ENCODE measurements at places on chromosomes 5 and 9.
A peak's percentile ranks its signal among the peaks of the same experiment; 100 is the strongest.

GRCh38 chr9:15329539-15330109 is 22.6 kb upstream of the TTC39B start:
- no peak for DNase-seq

- peak; percentile 16 for DNase-seq
Observed at GRCh38 chr5:14109041-14109747, 33.9 kb upstream of the TRIO start.

GRCh38 chr5:151212406-151212798 is 11.5 kb downstream of the CCDC69 start:
- DNase-seq = no peak

DNA sequence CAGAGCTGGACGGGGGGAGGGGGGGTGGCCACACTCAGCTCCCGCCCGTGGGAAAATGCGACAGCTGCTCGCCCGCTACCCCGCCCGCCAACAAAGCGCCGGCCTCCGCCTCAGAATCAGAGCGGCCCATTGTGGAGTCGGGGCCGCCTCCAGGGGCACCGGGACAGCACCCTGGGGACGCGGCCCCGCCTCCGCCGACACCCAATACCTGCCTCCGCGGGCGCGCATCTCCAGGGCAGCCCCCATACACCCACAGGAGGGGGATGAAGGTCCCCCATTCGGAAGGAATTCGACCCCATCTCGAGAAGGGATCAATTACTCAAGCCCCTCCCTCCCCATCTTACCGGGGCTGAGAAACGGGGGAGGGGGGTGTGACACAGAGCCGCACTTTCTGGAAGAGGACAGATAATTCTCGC is 1.3 kb downstream of the NOTCH1 start:
- peak; percentile 67 for DNase-seq

GRCh38 chr9:126203313-126203712 is 123.3 kb upstream of the MVB12B start:
- no peak for DNase-seq

GRCh38 chr9:127033061-127033460 is 89.4 kb downstream of the ANGPTL2 start:
- no peak for DNase-seq

DNA sequence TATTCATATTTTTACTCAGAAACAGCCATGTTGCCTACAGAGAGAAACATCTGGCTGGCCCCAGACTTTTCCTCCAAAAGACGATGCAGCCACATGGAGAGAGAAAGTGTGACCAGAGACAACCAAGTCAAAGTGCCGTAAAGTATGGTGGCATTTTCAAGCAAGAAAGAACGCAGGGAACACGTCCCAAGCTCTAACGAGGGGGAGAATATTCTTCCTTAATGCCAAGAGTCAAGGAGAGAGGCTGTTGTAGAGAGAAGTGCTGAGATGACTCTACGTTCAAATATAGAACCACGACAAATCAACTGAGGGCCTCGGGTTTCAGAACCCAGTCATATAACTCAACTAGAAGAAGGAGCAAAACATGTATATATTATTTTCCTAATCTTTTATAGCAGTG is 55.9 kb downstream of the FNBP1 start:
- no peak for DNase-seq

GRCh38 chr5:40667161-40667663 is 12.5 kb upstream of the PTGER4 start:
- DNase-seq = no peak

GRCh38 chr5:123545506-123545905 is 33.5 kb downstream of the CSNK1G3 start:
- DNase-seq = no peak

DNA sequence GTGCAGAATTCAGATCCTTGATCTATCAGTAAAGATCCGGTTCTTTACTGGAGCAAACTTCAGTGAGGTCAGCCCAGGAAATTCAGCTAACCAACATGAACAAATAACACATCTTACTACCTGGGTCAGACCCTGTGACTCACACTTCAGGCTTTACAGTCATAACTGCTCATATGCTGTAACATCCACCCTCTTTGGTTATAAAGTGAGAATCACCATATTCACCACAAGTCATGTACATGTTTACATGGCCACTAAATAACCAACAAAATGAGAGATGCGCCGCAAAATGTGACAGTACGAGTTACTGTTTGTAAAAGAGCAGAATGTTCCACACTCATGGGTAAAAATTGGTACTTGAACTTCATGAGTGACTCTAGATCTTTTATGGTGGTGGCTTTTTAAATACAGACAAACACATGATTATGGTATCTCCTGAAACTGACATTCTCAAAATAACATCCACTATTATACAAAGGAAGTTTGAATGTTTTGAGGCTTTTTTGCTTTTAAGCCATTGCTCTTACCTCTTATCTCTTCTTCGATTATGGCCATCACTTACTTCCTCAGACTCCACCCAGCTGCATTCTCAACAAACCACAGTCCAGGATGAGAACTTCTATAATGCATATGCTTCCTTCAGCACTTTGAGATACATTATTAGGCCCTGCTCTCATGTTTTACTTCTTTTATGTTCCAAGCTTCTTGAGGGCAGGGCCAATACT is 516.6 kb downstream of the RAB3C start:
- DNase-seq = peak; percentile 3

GRCh38 chr5:56812110-56812509 is 3.2 kb upstream of the MAP3K1 start:
- DNase-seq = no peak

DNA sequence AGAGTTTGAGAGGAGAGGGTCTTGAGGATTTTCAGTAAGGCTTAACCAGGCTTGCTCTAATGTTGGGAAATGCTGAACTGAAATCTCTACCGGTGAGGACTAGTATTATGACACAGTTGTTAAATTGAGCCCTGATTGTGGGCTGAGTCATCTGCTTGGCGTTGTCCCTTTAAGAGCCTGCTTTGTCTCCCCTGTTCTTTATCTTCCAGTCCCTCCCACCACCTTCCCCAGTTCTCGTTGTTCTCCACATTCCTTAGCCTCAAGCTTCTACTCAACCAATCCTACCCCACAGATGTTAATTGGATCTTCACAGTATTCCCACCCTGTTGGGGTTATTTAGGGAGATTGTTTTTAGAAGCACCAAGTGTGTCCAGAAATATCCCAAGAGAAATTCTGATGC is 57.6 kb downstream of the ANKRD55 start:
- no peak for DNase-seq

GRCh38 chr5:31193591-31194467 is at the start of gene CDH6:
CDH6 (plus strand) TSS chr5:31193686; CDS start chr5:31267474, 73,788 bp downstream.
- no peak for DNase-seq

- DNase-seq = no peak
Observed at GRCh38 chr5:17343675-17344074, 126.2 kb downstream of the BASP1 start.

DNA sequence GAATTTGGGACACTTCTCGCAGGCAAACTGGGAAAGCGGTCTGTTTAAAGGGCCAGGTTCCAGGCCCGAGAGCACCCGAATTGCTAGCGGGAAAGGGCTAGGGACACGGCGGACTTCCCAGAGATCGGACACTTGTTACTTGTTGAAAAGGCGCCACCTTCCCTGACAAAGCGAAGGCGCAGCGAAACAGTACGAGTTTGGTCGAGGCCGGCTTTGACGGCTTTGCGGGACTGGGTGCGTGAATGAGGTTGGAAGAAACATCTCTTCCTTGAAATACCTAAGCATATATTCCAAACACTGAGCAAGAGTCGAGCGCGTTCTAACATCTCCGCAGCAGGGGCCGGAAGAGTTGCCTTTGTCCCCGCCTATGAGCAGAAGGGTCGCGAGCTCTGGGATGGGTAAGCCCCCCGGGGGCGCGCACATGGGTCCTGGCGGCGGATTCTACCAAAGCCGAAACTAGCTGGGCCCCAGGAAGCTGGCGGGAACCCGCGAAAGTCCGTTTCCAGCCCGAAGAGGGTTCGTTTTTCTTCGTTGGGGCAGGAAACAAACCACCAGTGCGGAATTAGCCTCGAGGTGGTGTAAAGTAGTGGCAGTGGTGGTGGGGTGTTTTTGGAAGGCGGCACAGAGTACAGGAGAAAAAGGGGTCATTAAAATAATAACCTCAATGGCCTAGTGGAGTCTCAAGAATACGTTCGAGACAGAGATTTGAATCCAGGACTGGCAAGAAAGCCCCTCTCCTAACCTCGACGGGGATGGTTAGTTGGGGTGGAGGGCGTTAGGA is 1.5 kb downstream of the GDNF start:
- DNase-seq = no peak
